ENCODE measurements at places on chromosomes 12 and 14.
A peak's percentile ranks its signal among the peaks of the same experiment; 100 is the strongest.

DNA sequence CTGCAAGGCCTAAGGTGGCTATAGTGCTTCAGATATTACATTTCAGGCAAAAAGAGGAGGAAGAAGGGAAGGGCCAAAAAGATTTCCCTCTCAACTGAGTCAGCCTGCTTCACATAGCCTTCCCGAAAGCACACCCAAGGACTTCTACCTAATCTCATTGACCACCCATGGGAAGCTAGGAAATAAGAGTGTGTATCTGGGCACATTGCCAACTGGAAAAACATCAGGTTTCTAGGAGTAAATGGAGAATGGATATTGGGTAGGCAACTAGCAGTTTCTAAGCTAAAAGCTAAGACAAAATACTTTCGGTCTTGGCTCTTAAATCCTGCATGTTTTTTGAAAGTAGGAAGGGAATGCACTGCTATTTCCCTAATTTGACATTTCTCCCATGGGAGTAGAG lies 221.7 kb upstream of the GRIP1 start:
- DNase-seq: peak; percentile 27

GRCh38 chr14:75884198-75884611 lies 97.6 kb downstream of the TGFB3 start:
- DNase-seq: no peak

GRCh38 chr14:72550513-72550912 lies 343.4 kb downstream of the DPF3 start:
- no peak for DNase-seq

- DNase-seq: no peak
Measured at GRCh38 chr14:69667938-69668335, 56.5 kb downstream of the SUSD6 start.

DNA sequence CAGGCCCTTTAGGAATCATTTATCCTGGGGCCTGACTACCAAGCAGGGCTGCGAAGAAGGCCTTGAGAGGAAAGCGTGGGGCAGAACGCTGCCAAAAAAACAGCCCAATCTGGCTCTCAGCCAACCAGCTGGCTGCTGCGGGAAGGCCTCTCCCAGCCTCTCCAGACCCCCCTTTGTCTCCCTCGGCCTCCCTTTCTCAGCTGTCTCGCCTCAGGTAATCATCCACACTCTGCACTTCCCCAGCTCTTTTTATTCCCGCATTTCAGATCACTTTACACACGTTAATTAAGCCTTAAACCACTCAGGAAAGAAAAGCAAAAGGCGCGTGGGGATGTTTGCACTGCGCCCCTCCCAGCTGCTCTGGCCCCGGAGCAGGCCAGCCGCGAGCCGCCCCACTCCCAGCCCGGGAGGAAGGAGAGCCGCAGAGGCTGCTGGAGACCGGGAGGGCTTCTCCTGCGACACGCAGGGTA lies 208.2 kb upstream of the FOXN3 start:
- DNase-seq: peak; percentile 86

GRCh38 chr12:109777544-109777943 lies 55.7 kb downstream of the TRPV4 start:
- DNase-seq: peak; percentile 42

DNA sequence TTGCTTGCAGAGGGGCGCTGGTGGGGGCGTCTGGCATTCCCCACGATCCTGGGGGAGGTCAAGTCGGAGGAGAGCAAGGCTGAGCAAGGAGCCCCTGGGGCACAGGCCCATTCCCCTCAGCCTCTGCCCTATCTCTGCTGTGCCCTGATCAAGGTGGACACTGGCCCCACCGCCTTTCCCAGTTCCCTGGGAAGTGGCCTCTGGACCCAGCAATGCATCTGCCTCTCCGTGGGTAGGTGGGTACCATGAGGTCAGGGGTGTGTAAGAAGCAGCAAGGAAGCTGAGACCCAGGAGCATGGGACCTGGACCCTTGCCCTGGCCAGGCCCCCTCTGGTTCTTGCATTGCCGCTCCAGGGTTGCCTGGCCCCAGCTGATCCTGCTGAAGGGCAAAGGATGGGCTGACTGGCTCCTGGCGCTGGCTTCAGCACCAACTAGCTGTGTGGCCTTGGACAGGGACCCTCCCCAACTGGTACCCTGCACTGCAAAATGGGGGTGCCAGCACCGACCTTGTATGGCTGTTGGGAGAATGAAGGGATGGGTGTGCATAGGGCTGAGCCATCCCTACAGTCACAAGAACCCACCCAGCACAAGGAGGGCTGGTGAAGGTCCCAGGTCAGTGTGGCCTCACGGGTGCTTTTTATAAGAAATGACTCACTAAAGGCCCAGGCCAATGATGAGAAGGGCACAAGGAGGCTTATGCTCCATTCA lies 19.6 kb downstream of the SLC25A29 start:
- DNase-seq: no peak

Measured in NCI-H446 (cell line).